ENCODE measurements at places on chromosomes 7 and 10.

- no peak for DNase-seq
These were observed 377.7 kb upstream of the KLF6 start for GRCh38 chr10:4162571-4163286.

- DNase-seq, result no peak
These were observed 1.3 kb upstream of the SAMD8 start for GRCh38 chr10:75110006-75110632.

- DNase-seq, result no peak
These were observed 100.0 kb downstream of the LSM5 start for GRCh38 chr7:32390210-32390609.

DNA sequence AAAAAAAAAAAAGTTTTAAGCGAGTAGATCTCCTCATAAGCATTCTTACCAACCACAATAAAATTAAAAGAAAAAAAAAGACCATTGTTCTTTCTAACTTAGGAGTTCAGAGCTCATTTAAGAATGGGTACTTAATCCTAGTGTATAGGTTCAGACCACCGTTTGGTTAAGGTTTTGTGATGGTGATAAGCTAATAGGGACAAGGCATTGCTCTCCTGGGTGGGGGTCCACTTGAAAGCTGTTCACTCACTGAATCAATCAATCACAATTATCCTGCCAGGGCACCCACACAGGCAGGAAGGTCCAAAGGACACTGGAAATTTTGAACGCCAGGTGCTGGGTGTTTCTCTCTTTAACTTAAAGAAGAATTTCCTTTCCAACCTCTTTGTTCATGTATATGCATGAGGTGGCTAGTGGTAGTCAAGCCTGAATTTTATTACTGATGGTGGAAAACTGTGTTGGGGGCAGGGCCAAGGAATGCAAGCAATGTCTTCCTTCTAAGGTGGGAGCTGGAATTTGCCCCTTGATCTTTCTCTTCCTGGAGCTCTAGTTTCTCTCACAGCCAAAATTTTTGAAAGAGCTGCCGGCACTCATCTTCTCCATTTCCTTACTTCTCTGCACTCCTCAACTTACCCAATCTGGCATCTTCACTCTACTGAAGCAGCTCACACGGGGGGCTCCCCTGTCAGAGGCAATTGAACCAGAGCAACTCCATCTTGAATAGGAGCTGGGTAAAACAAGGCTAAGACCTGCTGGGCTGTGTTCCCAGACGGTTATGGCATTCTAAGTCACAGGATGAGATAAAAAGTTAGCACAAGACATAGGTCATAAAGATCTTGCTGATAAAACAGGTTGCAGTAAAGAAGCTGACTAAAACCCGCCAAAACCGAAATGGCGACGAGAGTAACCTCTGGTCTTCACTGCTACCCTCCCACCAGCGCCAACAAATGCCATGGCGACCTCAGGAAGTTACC, 7.5 kb upstream of the FAM131B start:
- DNase-seq, result no peak

DNA sequence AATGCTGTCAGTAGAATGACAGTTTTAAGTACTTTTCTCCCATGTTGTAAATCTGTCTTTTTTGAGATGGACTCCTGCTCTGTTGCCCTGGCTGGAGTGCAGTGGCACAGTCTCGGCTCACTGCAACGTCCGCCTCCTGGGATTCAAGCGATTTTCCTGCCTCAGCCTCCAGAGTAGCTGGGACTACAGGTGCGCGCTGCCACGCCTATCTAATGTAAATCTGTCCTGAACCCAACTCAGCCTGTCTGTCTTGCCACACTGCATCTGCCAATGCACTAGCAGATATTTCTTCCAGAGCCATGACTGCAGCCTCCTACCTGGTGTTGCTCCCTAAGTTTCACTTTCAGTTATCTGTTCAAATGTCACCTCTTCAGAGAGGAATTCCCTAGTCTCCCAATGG, 264.1 kb downstream of the PHF14 start:
- no peak for DNase-seq
